ENCODE measurements at places on chromosomes 12 and 14.
A peak's percentile ranks its signal among the peaks of the same experiment; 100 is the strongest.

DNA sequence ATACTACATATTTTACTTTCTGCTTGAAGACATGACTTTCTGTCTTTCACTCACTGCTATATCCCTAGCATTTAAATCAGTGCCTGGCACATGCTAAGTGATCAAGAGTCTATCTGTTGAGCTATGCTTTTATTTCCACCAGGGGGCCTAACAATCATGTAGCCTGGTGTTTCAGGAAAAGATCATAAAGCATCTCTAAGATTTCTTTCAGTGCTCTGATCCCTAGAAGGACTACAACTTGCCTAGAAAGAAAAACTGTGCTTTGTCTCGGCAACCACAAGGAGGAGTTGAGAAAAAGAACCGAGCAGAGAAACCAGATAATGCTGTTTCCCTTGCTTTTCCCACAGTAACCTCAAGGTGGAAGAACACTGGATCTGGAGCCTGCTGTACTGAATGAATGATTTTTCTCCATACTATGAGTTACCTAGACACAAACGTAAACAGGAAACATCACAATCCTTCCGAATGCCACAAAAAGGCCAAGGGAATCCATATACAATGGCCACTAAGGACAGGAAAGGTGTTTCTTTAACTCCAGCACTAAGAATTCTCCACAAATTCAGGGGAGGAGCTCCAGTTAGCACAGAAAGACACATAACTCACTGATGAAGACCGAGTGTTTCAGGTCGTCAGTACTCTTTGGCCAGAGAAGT, 1.2 kb downstream of the CRY1 start:
- peak; percentile 51 for DNase-seq

GRCh38 chr12:53005215-53005985, 856 bp upstream of the EIF4B start:
- DNase-seq = no peak

- DNase-seq = no peak
Observed at GRCh38 chr12:14913381-14913781, 25.0 kb downstream of the ERP27 start.

GRCh38 chr12:79307340-79307739, 383.4 kb downstream of the PAWR start:
- no peak for DNase-seq

GRCh38 chr12:65098364-65098763, 22.7 kb downstream of the WIF1 start:
- DNase-seq = no peak

GRCh38 chr12:76670776-76671175, 93.1 kb upstream of the ZDHHC17 start:
- DNase-seq = no peak

- DNase-seq = no peak
Observed at GRCh38 chr12:93552427-93552826, 20.0 kb upstream of the SOCS2 start.

- no peak for DNase-seq
Observed at GRCh38 chr12:66244446-66244845, 55.4 kb downstream of the IRAK3 start.

GRCh38 chr14:63091394-63091996, 46.2 kb upstream of the KCNH5 start:
- no peak for DNase-seq

GRCh38 chr14:103205541-103205906, 82.3 kb downstream of the TNFAIP2 start:
- DNase-seq = no peak

DNA sequence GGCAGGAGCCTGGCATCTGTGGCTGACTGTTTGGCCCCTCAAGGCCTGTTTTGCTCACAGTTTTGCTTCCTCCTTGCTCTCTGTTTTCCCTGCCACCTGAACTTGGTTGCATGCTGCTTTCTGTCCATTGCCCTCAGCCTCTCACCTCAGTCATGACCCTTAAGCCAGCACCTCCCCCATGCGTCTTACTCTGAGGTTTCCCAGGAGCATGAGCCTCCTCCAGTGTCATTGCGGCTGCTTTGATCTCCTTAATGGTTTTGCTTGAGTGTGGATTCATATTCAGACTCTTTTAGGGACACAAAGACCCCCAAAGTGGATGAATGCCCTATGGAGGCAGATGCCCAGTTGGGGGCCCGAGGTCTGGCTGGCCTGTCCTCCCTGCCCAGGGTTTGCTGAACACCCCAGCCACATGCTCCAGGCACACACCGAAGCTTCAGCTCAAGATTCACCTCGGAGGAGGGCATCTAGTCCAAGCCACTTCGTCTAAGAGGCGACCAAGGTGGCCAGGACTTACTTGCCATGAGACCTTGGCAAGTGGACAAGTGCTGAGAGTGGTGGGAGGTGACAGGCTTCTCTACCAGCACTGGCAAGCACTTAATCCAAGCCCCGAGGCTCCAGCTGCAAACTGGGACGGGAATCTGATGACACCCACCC, 95.4 kb upstream of the DIO3 start:
- no peak for DNase-seq
